ENCODE measurements at places on chromosomes 2 and 18. TPM values are rescaled to one million over a fixed set of nuclear protein-coding genes. Genes with fewer than 3 reads are reported as not detected.

The ANTXR1 gene
- total RNA-seq = not detected

The LYPD6B gene
- total RNA-seq = 1.4 TPM

The FAM110C gene
- 0.18 TPM for total RNA-seq

The DGUOK gene
- 70.1 TPM for total RNA-seq

The CD8B2 gene
- not detected for total RNA-seq

The IL1RL2 gene
- total RNA-seq = not detected

The RUFY4 gene
- total RNA-seq = 0.53 TPM

Data from activated B cell treated with CpG ODN at 0.5 μM for 24 hours (primary cell).